ENCODE measurements at places on chromosomes 2 and 18.

DNA sequence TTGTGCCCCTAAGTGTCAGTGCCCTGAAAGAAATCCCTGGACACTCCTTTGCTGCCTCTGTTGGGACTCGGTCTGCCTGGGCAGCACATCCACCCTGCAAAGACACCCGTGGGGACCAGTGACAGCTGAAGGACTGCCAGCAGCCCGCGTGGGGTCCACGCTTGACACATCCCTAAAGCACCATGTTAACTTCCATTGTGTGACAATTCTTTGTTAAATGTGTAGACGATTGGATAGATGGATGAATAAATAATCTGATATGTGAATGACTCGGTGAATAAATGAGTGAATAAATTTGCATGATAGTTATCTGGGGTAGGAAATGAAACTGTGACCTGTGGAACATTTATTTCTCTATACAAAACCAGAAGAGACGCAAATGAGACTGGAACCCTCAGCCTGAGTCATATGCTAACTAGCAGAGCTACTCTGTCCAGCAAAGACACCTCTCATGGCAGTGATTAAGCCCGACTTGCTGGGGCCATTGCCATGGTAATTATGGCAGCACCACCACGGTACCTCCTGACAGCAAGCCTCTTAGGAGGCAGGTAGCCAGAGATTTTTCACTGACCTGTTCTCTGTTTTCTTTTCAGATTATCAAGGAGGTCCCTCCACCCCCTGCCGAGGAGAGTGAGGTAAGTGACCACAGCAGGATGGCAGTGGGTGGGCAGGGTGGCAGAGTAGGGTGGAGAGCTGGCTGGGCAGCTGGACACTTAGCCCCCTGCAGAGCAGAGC is 156.8 kb downstream of the ANTXR1 start:
- DNase-seq: no peak

DNA sequence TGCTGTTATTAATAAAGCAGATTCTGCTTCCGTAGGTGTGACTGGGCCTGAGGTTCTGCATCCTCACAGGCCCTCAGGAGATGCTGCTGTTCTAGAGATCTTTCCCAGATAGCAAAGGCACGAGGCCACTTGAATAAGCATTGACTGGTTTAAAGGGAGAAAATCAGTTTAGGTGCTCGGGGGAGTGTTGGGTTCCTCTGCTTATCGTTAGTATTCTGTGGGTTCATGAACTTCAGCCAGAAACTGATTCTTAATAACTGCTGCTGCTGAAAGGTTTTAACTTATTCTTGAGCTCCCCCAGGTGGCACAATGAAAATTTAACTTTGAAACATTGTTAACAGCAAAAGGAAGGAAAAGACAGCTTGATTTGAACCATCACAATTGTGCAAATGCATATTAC is 56.9 kb downstream of the ITGA6 start:
- DNase-seq: peak; percentile 46

- no peak for DNase-seq
Observed at GRCh38 chr2:48588745-48589144, 28.9 kb upstream of the GTF2A1L start.

- DNase-seq: no peak
Observed at GRCh38 chr18:41069167-41069566, 885.9 kb upstream of the PIK3C3 start.

DNA sequence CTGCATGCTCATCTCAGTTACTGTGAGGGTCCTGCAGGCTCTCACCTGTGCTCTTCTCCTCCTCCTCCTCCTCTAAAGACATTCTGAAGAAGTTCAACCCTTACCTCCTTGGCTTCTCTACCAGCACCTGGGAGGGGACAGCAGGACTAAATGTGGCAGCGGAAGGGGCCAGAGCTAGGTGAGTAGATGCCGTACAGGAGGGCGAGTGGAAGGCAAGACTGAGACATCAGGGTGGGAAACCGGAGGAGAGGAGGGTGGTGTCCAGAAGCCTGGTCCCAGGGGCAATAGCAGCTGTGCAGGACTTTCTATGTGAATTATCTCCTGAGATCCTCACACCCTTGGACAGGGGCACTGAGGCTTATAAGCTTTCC is 124.9 kb downstream of the PLB1 start:
- no peak for DNase-seq

GRCh38 chr2:184413221-184413620 is 185.1 kb upstream of the ZNF804A start:
- no peak for DNase-seq

GRCh38 chr2:144358979-144359541 is 160.9 kb downstream of the ZEB2 start:
- DNase-seq: no peak

GRCh38 chr2:216696751-216697560 is 1.6 kb upstream of the IGFBP5 start:
- DNase-seq: no peak

- no peak for DNase-seq
Observed at GRCh38 chr2:1802469-1803216, 58.3 kb upstream of the PXDN start.

GRCh38 chr2:150944315-150944714 is 317.3 kb downstream of the RBM43 start:
- no peak for DNase-seq

GRCh38 chr2:84906900-84907714 is 1.7 kb downstream of the TMSB10 start:
- DNase-seq: peak; percentile 80

- no peak for DNase-seq
Observed at GRCh38 chr2:37593024-37593423, 78.4 kb downstream of the CDC42EP3 start.

DNA sequence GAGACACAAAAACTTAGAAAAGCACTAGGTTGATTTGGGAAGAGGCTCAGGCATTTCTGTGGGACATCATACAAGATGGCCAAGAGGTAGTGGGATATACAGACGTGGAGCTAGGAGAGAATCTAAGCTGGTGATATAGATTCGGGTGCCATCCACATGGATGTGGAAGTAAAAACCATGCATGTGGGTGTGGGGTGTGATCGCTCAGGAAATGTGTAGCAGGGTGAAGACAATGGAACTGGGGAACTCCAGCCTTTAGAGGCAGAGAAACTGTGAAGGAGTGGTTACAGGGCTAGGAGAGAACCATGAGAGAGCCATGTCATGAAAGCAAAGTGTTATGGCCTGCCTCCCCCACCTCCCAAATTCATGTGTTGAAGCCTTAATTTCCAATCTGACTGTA is 43.0 kb upstream of the CTLA4 start:
- no peak for DNase-seq

DNA sequence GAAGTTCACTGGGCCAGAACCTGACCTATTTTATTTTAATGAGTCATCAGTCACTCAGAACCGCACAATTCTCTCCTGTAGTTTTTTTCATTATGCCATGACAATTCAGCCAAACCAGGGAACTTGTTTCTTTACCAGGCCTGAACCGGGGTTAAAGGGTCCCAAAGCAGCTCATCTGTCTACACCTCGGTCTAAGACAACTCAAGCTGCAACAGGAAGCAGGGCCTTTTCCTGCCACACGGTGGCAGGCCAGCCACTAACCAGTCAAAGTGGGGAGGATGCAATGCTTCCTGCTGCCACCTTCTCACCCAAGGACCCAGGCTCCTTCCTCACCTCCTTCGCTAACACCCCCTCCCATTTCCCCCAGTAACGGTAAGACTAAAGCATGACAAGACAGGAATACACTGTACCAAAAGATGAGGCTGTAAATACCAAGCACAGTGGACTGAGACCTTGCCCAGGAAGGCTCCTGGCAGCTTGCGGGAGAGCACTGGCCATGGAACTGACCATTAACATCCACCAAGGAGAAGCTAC is 56.7 kb upstream of the ACKR3 start:
- peak; percentile 79 for DNase-seq

DNA sequence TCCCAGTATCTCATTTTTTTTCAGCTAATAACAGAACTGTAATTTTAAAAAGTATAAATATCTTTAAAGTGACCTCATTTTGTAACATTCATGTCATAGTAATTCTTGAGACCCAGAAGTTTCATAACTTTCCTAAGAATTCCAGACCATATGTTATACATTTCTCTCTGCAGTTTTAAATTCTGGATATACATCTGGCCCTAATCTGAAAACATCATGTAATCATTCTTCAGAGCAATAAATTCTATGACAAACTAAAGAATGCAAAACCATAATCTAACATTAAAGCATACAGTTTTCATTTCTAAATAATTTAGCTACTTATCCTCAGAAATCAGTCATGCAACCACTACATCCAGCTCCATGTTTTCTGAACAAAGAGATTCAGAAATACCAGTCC is 198.3 kb upstream of the SLC35G4 start:
- DNase-seq: no peak

- no peak for DNase-seq
Observed at GRCh38 chr18:23306822-23307221, 146.3 kb upstream of the RIOK3 start.

- peak; percentile 44 for DNase-seq
Observed at GRCh38 chr2:238128534-238129001, 9.9 kb upstream of the KLHL30 start.

DNA sequence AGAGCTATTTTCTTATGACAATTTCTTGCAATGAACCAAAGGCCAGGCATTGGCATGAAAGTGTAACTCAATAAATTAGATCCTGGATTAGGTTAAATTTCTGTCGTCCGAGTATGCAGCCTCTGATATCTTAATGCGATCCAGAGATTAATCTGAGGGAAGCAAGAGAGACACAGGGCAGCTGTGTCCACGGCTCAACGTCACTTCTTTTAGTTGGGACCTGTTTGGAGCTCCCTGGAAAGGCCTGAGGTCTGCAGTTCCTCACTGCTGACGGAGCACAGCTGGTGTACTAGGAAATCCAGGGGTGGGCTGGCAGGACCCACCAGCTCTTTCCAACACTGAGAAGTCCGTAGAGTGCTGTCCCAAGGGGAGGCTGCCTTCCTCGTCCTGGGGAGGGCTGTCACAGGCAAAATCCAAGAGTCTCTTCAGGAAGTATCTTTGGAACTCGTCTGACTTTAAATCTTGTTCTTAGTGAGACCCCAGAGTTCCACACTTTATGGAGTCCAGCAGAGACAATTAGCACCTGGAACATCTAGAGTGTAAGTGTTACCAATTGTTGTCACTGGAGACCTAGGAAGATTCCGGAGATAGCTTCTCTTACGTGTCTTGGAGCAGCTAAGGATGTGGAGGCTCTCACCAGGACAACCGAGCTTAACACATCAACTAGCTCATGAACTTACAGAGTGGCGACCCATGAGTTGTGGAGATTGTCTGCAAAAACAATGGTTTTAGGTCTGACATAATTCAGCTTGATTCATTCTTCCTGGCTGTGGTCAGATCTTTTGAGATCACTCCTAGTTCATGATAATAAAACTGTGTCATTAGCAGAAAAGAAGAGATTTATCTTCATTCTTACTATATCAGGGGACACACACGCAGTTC is 173.7 kb downstream of the ACKR3 start:
- no peak for DNase-seq

DNA sequence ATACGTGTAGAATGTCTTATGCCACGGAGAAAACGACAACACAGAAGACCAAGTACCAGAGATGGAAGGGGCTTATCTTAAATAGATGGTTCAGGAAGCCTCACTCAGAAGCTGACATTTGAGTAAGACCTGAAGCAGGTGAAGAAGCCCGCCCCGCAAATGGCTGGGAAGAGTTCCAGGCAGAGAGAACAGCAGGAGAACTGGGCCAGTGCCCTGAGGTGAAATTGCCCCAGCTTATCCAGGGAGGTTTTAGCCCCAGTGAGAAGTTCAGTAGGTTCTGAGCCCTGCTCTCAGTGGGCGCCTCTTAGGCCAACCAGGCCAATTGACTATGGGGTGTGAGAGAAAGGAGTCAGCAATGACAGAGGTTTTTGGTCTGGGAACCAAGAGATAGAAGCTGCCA is 166.1 kb upstream of the FOSL2 start:
- no peak for DNase-seq

DNA sequence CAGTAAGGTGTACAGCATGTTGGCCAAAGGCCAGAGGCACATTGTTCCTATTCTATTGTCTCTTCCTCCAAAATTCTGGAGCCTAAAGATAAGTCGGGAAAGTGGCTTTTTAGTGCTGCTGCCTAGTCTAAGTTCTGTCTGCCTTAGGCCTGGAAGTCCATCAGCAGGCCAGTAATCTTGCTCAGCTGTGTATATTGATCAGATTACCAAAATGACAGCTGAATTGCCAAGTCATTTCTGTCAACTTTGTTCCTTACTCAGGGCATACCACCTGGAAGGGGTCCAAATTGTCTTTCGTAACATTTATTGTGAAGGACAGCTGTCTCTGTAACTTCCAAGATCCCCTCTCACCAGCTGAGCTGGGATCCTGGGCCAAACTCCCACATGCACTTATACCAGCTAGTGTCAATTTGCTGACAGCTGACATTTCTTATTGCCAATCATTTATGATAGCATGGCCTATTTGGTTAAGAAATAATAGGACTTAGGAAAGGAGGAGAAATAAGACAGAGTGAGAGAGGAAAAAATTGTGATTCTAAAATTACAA is 116.8 kb upstream of the FSHR start:
- DNase-seq: no peak

DNA sequence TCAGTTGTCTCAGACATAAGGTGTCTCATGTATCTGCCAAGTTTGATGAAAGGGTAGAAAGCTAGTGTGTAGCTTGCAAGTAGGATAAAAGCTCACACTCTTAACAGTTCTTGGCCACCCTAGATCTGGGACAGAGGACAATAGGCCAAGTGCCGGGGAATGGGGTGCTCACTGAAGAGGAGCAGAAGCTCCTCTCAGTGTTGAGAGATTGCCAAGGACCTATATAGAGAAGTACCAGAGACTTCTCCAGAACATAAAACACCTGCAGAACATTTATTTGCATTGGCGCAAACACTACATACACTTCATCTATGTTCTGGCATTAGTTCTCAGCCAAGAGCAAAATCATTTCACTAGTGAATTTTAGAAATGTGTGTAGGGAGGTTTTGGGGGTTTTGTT is 2.9 kb upstream of the GTF3C3 start:
- no peak for DNase-seq

GRCh38 chr2:19127616-19128015 is 230.8 kb downstream of the OSR1 start:
- DNase-seq: no peak

DNA sequence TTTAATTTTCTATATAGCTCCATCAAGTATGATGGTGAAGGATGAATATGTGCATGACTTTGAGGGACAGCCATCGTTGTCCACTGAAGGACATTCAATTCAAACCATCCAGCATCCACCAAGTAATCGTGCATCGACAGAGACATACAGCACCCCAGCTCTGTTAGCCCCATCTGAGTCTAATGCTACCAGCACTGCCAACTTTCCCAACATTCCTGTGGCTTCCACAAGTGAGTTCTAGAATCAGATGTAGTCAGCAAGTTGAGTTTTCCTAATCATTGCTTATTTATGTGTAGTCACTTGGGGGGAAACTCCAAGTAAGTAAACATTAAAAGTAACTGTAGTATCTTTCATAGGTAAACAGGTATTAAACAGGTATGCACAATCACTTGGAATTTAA is 24.8 kb downstream of the SMAD4 start:
- DNase-seq: no peak
